Omental fat pad (tissue), 4 donors: ENCODE measurements at places on chromosomes 1 and 21. TPM values are rescaled to one million over a fixed set of nuclear protein-coding genes. Genes with fewer than 3 reads are reported as not detected.

TTLL7 gene
- 5.2 TPM for total RNA-seq

LAMB3 gene
- 2.5 TPM for total RNA-seq

DNA sequence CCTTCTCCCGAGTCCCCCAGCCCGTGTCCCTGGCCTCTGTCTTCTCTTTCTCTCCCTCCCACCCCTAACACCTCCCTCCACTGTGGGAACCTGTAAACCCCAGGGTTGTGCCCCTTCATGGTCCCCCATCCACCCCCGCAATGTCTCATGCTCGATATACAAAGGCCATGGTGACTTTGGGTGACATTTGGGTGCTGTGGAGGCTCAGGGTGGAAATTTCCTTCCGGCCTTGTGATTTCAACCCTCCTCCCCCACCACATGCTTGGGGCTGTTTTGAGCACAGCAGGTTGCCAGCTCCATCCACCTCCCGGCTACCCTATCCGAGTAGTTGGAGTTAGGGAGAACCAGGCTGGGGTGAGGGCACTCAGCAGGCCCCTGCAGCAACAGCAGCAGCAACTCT, 25.7 kb upstream of the VPS13D start:
- no peak for DNase-seq

GRCh38 chr1:28170001-28170596, 6.4 kb downstream of the PTAFR start:
- DNase-seq, result no peak

DNA sequence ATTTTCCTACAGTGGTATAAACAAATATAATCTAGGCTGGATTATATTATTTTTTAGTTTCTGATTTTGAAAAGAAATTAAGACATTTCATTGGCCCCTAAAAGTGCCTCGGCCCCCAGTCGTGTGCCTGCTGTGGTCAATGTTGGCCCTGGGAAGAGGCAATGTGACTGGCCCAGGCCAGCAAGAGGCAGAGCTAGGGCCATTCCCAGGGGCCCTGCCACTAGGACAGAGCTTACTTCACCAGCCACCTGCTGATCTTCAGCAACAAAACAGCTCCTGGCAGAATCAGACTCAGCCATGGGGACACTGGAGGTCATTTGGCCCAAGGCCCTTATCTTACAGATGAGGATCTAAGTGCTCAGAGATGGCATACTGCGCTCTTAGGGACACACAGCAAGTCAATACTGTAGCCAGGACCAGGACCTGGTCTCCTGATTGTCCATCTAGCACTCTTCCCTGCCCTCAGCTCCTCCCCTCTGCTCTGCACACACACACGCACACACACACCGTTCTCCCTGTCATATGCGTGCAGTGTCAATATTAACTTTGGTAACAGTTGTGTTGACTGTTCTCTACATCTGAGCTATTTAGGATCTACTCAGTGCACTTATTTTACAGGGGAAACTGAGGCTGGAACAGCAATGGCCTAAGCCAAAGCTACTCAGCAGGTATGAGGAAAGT, 16.6 kb upstream of the KLHDC7A start:
- no peak for DNase-seq

DNA sequence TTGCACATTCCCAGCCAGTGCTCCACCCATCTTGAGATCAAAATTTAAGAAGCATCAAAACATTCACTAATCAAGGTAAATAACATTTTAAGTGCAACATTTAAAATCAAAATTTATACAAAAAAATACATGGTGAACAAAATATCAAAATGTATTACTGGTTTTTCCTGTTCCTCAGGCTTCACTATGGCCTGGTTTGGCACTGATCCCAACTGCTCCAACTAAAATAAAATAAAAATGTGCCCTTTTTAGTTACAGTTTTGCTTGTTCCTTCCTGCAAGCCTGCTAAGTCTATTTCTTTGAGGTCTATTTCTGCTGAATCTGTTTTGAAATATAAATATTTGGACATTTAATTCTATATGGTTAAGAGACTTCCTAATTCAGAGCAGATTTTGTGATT, 54.9 kb downstream of the ADAMTS1 start:
- no peak for DNase-seq

DNA sequence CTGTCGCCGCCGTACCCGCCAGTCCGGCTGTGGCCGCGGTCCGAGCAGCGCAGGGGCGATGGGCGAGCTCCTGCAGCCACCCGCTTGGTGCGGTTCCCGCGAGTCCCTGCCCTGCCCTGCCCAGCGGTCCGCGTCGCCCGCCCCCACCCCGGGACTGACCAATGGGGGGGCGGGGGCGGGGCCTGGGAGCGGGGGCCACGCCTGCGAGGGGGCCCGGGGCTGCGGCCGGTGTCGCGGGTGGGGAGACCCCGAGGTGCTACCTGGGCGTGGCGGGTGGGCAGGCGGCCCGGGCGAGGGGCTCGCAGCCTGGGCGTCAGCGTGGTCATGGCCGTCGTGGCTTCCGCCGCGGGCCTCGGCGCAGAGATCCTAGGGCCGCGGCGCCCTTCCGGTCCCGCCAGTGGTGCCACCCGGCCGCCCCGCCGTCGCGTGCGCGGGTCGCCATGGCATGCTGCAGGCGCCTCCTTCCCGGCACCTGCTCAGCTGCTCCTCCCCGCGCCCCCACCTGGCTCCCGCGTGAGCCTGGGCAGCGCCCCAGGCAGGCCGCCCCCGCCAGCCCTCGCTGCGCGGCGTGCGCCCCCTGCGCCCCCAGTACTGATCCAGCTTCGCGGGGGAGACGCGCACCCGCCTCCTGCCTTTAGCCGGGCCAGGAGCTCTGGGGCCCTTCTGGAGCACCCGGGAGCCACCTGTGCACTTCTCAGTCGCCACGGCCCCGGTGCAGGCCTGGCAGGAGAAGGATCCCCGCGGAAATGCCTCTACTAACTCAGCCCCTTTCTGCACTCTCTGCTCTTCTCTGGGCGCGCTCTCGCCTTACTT, at the start of gene BMP8B:
TSS of gene BMP8B (minus strand) at position 108 of the 813 bp plus-strand sequence. CDS start 380 bp downstream, outside the sequence.
- DNase-seq, result no peak

DNA sequence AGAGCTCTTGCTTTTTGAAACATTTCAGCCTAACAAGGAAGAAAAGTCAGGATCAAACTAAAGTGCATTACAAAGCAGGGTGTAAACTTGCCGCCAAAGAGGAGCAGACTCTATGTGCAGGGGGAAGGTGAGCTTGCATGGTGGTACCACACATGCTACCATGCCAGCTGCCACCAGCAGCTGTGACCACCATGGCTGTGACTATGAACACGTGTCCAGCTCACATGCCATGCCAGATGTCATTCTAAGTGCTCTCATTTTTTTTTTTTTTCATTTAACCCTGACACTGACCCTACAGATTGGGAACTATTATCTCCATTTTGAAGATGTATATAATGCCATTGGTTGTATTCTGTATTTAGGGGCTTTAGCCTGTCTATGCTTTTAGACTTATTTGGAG, 79.0 kb downstream of the PCP4 start:
- no peak for DNase-seq

DNA sequence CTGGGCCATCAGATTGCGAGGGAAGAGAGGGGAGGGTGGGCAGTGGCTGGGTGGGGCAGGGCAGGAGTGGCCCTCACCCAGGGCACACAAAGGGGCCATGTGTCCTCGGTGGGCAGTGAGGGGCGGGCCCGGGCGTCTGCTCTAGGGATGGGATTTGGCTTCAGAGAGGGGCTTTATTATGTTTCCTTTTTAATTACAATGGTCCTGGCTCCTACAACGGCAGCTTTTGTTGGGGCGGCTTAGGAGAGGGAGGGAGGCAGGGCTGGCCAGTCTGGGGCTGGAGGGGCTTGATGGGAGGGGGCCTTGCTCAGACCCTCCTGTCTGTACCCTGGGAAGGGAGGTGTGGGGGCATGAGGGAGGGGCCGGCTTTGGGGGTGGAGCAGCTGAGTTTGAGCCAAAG, 102.8 kb upstream of the WNT4 start:
- DNase-seq, result no peak

- DNase-seq, result no peak
Measured at GRCh38 chr1:226589008-226589733, 40.6 kb downstream of the STUM start.

GRCh38 chr1:184940694-184941409, 33.5 kb downstream of the NIBAN1 start:
- no peak for DNase-seq

GRCh38 chr21:45818904-45819285, 162.7 kb upstream of the COL6A1 start:
- no peak for DNase-seq

- DNase-seq, result no peak
Measured at GRCh38 chr1:38746402-38746935, 113.1 kb downstream of the RRAGC start.

GRCh38 chr1:64950284-64950809, 16.0 kb downstream of the JAK1 start:
- DNase-seq, result no peak
